ENCODE measurements at places on chromosomes 1 and 21.

DNA sequence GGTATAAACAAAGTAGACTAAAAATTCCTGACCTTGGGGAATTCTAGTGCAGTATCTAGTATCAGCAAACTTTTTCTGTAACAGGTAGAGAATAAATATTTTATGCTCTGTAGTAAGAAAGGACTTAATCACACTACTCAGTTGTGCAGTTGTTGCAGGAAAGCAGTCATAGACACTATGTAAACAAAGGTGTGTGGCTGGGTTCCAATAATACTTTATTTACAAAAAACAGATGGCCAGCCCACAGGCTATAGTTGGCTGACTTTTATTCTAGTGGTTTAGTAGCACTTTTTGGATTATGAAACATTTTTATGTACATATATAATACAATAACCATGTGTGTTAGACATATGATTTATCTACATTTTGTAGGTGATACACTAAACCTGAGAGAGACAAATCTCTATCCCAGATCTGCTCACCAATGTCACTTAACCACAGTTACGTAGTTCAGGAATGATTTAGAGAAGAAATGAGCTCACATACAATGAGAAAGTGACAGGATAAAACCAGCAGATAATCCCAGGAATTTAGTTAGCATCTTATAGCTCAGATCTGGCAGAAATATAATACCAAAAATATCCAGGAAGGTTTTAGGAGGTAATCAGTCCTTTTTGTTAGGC, 56.1 kb downstream of the MIER1 start:
- no peak for DNase-seq

GRCh38 chr1:16091296-16091695, 17.8 kb upstream of the FAM131C start:
- no peak for DNase-seq

GRCh38 chr1:67256291-67257172, 51.1 kb upstream of the IL12RB2 start:
- DNase-seq: no peak

- DNase-seq: no peak
These were observed 58.1 kb downstream of the SCCPDH start for GRCh38 chr1:246782120-246782900.

GRCh38 chr1:85339656-85340399, 63.4 kb upstream of the BCL10 start:
- no peak for DNase-seq

DNA sequence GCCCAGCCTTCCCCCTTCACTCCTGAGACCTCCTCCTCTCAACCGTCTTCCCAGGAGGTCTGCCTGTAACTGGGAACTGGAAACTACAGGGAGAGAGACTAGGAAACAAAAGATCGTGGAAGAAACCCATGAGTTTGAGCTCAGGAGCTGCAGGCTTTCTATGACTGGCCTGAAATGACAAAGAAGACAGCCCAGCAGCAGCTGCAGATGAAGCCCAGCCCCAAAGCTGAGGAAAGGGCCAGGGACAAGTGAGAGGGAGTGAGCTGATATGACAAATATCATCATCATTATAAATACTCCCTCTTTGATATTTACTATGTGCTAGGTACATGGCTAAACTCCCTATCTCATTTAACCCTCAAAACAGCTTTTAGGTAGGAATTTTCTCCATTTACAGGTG, 142.6 kb upstream of the CTTNBP2NL start:
- DNase-seq: no peak

All from ecto neural progenitor cell (in vitro differentiated cells).